GOT3 (cell line): ENCODE measurements at places on chromosomes 3 and 15.

DNA sequence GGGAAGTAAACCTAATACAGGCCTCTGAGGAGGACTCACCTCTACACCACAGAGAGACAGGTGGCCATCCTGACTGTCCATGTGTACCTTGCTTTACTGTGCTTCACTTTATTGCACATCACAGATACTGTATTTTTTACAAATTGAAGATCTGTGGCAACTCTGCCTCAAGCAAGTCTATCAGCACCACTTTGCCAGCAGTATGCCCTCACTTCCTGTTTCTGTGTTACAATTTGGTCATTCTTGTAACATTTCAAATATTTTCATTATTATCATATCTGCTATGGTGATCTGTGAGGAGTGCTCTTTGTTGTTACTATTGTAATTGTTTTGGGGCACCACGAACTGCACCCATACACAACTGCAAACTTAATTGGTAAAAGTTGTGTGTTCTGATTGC lies 78.0 kb downstream of the BBX start:
- no peak for DNase-seq

DNA sequence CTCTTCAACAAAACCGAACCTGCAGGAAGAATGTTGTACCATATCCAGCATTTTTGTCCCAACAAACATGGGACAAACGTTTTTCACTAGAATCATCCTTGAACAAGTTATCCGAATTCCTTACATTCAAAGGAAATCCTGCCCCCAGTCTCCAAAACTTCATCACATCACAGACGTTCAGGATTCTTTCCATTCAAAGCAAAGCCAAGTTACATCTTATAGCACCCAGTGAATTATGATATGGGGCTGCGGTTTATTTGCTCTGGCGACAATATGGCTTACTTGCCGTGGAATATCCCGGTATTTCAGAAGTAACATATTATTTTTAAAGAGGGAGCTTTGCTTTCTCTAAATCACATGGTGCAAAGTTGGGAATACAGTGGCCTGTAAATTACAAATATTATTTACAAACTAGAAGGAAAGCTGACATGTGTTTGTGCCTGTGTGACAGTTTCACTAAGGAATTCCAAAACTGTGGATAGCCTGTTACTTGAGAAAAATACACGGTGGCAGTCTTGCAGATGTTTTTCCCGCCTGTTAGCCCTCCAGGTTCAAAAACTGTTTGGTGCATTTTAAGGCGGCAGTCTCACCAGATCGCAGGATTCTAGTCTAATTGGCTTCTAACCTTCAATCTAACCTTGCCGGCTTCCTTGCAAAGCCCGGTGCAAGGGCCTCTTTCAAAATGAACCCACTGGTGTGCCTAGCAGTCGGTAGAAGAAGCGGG lies 736 bp upstream of the MBNL1 start:
- DNase-seq, result no peak

DNA sequence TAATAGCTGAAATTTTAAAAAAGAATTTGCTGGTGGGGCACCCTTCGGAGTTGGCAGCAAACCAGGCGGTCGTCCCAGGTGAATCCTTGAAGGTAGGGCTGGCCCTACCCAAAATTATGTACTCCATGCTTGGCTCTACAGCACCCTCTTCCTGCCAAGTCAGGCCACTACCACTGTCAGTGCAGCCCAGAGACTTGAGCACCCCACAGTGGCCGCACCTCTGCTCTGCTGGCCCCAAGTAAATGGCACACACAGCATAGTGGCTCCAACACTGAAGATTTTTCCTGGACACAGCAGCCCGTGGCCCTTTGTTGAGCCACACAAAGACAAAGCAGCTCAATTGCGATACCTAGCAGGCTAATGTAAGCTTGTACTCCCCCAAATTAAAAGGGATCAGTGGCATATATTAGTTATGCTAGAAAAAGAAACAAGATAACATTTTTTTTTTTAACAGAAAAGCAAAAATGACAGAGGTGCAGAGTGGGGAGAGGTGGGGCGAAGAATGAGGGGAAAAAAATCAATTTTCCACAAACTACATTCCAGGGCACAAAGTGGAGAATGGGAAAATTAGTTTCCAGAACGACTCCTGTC lies 250.5 kb downstream of the UACA start:
- no peak for DNase-seq

DNA sequence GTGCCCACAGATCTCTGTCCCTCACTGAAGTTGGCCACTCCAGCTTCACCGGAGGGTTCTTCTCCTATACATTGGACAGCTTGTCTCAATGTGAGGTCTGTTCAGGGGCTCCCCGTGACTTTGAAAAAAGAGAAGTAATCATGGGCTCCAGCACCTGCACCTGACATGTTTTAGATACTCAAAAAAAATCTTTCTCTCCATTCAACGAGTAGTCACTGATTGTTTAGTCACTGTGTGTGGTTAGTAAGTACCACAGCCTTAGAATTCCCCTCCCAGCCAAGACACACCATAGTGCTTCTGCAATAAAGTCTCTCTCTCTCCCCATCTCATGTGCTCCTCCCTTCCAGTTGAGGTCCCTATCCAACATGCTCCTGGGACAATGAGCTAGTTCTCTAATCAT lies 18.6 kb downstream of the CCR9 start:
- DNase-seq, result no peak

GRCh38 chr3:132694991-132695390 lies 27.2 kb downstream of the NPHP3 start:
- no peak for DNase-seq

DNA sequence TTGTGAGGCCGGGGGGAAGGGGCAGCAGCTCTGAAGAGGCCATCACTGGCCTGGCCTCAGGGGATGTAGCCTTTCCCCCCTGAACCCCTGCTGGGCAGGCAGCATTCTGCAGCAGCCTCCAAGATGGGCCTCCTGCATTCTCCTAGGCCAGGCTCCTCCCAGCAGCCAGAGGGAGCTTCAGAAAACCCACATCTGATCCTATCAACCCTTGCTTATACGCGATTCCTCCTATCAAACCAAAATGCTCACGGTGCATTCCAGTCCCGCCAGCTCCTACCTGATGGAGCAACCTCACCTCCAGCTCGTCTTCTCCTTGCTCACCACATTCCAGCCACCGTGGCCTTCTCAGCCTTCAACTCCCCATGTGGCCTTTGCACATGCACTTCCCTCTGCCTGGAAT lies 85.7 kb downstream of the MEGF11 start:
- DNase-seq, result no peak

GRCh38 chr3:12451481-12451880 lies 32.8 kb upstream of the TSEN2 start:
- no peak for DNase-seq

- DNase-seq, result no peak
Measured at GRCh38 chr15:59178151-59178695, 28.4 kb upstream of the LDHAL6B start.

DNA sequence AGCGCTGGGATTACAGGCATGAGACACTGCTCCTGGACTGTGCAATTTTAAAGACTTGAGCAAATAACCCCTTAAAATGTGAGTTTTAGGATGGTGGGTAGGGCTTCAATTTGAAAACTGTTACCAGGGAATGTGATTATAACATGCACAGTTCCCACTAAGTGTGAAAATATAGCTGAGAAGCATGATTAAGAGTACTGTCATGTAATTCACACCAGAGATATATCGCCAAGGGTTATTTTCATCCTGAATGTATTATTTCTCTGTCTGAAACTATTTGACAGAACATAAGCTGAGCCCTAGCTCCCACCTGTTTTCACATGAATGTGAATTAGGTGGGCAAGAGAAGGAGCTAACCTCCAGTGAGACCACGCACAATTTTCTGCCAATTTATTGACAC lies 457.2 kb downstream of the GABRG3 start:
- no peak for DNase-seq

- no peak for DNase-seq
Measured at GRCh38 chr15:101698314-101698713, 26.0 kb downstream of the TARS3 start.

- DNase-seq, result no peak
Measured at GRCh38 chr3:15185404-15185803, 20.6 kb upstream of the CAPN7 start.

DNA sequence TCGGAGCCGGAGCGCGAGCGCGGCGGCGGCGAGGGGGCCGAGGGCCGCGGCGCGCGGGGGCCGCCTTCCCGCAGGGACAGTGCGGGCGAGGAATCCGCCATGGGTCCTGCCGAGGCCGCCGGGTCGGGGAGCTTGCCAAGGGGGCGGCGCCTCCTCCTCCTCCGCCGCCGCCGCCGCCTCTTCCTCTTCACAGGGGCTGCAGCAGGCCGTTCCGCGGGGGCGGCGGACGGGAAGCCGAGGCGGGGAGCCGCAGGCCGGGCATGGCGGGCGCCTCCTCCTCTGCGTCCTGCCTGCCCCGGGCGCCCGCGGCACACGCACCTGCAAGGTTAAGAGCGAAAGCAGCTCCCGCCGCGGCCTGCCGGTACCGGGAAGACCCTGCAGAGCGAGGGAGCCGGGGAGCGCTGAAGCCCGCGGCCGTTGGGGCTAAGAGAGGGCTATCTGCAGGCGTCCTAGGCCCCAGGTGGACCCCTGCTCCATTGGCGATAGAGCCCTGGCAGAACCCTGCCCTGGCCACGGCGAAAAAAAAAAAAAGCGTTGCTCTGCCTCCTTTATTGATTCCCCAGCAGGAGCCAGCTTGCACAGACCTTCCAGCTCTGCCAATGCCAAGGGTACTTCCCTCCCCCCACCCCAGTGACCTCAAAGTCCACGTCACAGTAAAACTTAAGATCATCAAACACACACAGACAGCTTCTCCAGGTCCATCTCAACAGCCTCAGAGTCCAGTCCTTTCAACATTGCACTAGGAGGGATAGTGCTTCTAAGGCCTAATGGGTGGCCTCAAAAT lies at the start of gene LYSMD2:
Gene LYSMD2 (minus strand): TSS at position 134 of the 784 bp plus-strand sequence. CDS start 33 bp downstream, at position 101.
- DNase-seq, result no peak

DNA sequence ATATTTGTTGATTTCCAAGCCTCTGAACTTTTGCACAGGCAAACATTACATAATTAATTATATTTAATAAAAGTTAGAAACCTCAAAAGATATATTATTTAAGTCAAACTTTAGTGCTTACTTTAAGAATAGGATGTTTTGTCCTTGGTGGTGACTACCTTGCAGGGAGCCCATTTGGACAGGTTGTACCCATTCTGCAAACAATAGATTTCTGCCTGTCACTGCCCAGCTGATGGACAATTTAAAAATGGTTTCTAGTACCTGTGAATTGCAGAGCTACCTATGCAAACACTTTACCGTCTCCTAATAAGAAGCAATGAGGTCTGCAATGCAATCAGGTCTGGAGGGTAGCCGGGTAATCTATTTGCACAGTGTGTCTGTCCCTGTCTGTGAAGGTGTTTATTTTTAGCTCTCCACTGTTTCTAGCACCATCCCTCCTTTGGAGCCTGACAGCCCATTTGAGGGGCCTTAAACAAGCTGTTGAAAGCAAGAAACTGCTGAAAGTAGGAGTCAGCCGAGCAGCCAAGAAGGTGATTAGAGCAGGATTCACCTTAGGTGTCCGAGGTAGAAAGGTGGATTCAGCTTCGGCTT lies 556.2 kb upstream of the CFAP20DC start:
- DNase-seq, result no peak

DNA sequence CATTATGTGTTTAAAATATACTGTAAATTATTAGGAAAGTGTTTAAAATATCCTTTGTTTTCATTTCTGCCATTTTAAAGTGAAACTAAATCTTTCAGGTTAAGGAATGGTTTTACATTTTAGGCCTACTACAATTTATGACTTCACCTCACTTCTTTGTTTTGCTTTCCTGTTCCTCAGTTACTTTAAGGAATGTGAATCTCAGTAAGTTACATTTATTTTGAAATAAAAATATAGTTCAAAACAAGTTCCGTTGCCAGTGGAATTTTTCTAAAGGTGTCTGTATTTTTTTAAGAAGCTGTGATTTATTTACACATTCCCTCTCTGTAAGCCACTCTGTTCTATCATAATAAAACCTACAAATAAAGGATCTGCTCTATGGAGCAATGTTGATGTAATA lies 630.9 kb upstream of the AGTR1 start:
- DNase-seq, result no peak

DNA sequence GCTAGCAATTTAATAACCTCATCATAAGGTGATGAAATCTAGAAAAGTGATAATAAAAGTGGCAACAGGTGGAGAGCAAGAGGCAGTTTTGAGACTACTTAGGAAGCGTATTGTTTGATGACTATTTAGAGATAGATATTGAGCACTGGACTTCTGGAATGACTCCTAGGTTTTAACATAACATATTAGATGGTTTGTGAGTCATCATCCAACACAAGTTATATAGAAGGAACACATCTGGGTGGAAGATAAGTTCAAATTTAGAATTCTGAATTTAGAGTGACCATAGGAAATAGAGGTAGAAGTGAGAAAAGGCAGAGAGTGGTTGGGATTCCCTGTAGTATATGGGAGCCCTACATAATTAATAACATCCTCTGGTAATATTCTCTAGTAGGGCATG lies 282.8 kb upstream of the ALCAM start:
- DNase-seq, result no peak

GRCh38 chr3:157508461-157508860 lies 5.2 kb upstream of the VEPH1 start:
- DNase-seq, result no peak

DNA sequence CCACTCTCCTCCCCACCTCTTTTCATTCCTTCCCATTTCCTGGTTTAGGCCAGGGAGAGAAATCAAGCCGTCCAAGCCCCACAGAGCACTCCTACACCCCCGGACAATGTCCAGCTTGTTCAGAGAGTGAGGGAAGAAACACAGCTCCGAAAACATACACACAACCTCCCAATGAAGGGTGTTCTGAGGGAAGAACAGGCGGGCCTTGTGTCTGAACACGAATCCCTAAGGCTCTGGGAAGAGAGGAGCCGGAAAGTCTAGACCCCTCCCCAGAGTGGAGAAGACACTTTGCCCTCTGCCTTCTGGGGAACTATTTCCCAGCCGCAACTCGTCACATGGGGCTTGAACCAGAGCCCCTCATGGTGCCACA lies 30.5 kb downstream of the ACAN start:
- no peak for DNase-seq

DNA sequence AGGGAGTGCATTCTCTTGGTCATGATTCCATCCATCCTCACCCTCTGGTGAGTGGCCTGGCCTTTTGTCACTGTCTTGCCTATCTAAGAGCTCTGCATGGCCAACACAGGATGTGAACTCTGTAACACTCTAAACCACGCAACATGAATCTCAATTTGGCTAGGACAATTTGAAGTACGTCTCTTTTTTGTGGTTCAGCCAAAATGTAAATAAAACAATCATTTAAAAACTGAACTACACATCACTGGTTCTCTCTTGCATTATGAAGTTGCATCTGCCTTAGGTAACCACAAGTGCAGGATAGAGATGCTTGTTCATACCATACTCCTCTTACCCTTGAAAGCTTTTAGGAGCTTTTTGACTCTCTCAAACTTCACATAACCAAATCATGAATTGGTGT lies 27.3 kb downstream of the CCR3 start:
- no peak for DNase-seq

DNA sequence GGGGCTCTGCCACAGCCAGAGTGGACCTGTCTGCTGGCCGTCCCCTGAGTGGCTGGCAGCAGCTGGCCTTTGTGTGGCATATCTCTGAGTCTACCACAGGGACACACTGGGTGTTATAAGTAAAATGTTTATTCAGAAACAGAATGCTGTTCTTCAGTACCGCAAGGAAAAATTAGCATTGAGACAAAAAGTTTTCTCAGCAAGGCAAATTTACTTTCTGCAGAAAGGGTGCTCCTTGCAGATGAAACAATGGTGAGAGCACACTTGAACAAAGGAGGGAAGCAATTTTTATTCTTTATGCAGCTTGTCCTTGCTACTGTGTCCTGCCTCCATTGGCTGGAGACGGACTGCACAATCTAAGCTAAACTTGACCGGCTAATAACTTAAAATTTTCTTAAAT lies 4.0 kb downstream of the TMEM89 start:
- DNase-seq, result no peak

GRCh38 chr15:91264651-91265351 lies 164.7 kb downstream of the SV2B start:
- no peak for DNase-seq
